ENCODE measurements at places on chromosomes 2 and 18.
A peak's percentile ranks its signal among the peaks of the same experiment; 100 is the strongest.

DNA sequence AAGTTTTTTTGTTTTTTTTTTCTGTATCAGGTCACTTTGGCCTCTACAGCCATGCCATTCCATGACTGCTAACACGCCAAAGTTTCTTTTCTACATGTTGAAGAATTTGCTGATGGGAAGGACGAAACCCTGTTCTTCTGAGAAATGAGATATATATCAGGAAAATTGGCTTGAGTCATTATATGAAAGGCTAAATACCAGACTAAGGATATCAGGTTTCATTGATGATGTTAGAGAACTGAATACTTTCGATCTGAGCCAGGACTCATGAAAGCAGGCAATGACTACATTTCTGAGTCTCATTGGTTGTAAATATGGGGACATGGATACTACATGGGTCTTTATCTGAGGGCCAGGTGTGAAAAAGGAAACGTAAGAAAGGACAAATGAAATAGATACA lies 181.4 kb downstream of the OSR1 start:
- DNase-seq, result no peak

DNA sequence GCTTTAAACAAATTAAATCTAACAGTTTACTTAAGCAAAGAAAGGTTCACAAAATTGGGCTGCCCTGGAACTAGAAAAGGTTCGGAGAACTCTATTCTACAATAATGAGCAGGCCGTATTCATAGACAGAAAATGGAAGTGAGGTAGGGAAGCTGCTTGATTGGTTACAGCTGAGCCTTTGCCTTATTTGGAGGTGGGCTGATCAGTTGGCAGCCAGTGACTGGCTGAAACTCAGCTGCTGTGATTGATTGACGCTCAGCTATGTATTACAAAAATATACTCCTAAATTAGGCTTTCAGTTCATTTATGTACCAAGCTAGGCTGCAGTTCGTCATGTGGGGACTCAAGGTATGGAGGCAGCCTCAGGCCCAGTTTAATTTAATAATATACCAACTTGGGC lies 42.3 kb upstream of the TTR start:
- DNase-seq, result no peak

- DNase-seq, result no peak
Observed at GRCh38 chr2:18368008-18368407, 192.4 kb downstream of the RDH14 start.

GRCh38 chr2:236334122-236334876 lies 70.1 kb upstream of the ASB18 start:
- no peak for DNase-seq

GRCh38 chr18:35143622-35144596 lies 96.9 kb upstream of the ZNF397 start:
- peak; percentile 9 for DNase-seq

Data from T-helper 2 cell (primary cell).